ENCODE measurements at places on chromosomes 1 and 21.

DNA sequence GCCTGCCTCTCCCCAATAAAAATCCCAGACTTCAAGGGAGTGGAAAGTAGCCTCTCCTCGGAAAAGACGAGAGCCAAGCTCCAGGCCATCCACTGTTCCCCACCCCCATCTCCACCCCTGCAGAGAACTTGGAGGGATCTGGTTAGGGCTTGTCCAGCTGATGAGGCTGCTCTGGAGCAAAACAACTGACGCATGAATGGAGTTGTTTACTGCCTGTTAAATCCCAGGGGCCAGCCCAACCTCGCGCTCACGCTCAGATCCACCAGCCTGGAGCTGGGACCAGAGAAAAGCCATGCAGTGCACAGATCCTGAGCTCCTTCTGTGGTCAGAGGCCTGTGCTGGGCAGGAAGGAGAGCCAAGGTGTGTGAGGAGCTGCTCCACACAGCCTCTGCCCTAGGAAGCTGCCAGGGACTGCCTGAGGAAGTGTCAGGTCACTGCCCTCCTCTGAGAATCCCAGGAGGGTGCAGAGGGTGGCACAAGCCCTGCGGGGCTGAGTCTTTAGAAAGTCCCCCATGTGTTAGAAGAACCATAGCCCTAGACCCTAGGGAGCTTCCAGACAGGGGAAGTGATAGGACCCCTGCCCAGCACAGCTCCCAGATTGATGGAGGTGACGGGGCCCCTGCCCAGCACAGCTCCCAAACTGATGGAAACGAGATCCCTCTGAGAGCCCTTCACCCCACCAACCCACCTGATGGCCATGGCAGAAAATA, 109.0 kb upstream of the IPO9 start:
- no peak for DNase-seq

- no peak for DNase-seq
Measured at GRCh38 chr1:202561726-202562443, 148.4 kb downstream of the SYT2 start.

- DNase-seq, result no peak
Measured at GRCh38 chr1:19559641-19560040, 74.3 kb upstream of the CAPZB start.

- no peak for DNase-seq
Measured at GRCh38 chr1:194644528-194644927, 1458.1 kb upstream of the B3GALT2 start.

DNA sequence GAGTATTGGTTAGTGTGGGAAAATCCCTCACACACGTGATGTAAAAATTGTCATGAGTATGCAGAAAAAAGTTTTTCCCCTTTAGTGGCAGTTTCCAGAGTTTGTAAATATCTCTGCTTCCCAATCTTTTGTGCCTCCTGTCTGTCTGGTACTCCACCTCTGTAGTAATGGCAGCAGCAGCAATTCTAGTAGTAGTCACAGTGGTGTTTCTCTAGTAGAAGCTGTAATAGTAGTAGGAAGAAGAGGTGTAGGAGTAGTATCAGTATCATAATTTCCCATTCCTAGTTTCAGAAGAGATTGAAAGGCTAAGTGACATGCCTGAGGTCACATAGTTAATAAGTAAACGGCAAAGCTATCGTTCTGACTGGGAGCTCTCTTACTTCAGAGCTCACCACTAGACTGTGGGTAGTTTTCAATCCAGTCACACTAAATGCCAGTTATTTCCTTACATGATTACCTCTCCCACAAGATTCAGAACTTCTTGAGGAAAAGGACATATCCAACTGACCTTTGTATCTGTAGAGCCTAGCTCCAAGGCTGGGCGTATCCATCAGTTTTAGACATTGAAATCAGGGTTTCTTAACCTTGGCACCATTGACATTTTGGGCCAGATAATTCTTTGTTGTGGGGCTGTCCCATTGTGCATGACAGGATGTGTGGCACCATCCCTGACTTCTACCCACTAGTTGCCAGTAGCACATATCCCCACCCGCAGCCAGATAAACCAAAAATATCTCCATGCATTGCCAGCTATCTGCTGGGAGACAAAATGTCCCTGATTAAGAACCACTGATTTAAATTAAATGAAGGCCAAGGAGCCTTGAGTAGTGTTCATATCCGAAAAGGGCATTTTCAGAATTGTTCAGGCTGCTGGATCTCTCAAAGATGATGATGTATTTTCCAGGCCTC, 135.9 kb downstream of the FGGY start:
- DNase-seq, result no peak

- DNase-seq, result no peak
Measured at GRCh38 chr1:171158551-171158950, 26.5 kb upstream of the FMO2 start.

GRCh38 chr1:18038051-18038450, 69.5 kb upstream of the IGSF21 start:
- no peak for DNase-seq
